Keratinocyte (primary cell): ENCODE measurements at places on chromosomes 2 and 18. TPM values are rescaled to one million over a fixed set of nuclear protein-coding genes. Genes with fewer than 3 reads are reported as not detected.
A peak's percentile ranks its signal among the peaks of the same experiment; 100 is the strongest.

DNA sequence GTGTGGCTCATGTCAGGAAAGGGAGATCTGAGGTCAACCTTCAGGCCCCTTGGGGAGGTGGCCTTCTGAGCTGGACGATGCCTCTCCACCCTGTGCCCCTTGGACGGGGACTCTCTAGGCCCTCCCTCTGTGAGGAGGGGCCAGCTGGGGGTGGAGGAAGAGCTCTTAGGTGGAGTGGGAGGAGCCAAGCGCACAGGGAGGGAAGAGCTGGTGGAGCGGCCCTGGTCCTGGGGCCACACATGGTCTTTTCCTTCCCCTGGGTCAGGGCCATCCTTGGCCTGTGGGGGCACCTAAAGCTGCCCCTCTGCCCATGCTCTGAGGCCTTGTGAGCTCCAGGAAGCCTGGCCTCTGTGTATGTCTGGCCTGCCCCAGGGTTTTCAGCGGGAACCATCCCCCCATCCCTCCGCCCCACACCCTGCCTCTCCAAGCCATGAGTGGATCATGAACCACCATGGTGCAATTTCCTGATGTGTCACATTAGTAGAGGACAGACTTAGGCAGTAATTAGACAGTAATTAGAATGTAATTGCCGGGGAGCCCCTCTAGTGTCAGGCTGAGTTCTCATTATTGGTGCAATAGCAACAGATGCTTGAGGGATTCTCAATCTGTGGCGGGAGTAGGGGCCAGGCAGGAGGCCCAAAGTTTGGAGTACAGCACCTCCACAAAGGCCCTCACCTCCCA is 63.0 kb downstream of the GLI2 start:
- H3K4me1 ChIP-seq: peaks cover 5% of the 10 kb centered on the region
- H3K36me3 ChIP-seq: no peaks in the 10 kb centered on the region
- no peak for DNase-seq
- H3K27me3 ChIP-seq: no peaks in the 10 kb centered on the region
- H3K4me3 ChIP-seq: no peak overlapping the region

DNA sequence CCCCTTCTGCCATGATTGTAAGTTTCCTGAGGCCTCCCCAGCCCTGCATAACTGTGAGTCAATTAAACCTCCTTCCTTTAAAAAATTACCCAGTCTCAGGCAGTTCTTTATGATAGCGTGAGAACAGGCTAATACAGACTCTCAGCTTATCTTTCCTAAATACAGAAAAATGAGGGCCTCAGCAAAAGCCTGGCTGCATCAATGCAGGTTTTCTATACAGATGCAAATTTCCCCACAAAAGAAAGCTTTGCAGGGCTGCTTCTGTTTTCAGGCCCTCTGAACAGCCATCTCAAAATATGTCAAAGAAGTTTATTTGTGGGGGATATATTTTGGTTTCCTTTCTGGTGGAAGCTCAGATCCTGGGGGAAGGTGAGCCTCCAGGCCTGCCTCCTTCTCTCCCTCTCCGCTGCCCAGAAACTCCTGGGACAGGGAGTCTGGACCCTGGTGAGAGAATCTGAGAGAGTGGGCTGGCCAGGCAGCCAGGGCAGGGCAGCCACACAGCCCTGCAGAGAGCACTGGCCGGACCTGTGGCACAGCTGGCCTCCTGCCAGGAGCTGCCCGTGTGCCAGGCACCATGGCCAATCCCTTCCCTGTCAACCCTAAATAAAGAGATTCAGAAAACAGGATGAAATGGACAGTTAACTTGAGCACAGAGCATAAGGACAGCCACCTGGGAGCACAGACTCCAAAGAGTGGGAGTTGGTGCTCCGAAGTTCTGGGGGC is 21.6 kb upstream of the AGXT start:
- H3K4me3 ChIP-seq: no peak overlapping the region
- DNase-seq: no peak
- no peak overlapping the region for H3K27ac ChIP-seq
- no peaks in the 10 kb centered on the region for H3K36me3 ChIP-seq

GRCh38 chr18:61870151-61870550 is 22.7 kb downstream of the RNF152 start:
- H3K4me3 ChIP-seq: no peak overlapping the region
- no peak for DNase-seq
- no peak overlapping the region for H3K27ac ChIP-seq
- no peaks in the 10 kb centered on the region for H3K27me3 ChIP-seq
- H3K36me3 ChIP-seq: no peaks in the 10 kb centered on the region

GRCh38 chr2:228917220-228917619 is 353.9 kb downstream of the PID1 start:
- H3K27ac ChIP-seq: no peak overlapping the region
- H3K27me3 ChIP-seq: no peaks in the 10 kb centered on the region
- H3K4me1 ChIP-seq: no peaks in the 10 kb centered on the region

DNA sequence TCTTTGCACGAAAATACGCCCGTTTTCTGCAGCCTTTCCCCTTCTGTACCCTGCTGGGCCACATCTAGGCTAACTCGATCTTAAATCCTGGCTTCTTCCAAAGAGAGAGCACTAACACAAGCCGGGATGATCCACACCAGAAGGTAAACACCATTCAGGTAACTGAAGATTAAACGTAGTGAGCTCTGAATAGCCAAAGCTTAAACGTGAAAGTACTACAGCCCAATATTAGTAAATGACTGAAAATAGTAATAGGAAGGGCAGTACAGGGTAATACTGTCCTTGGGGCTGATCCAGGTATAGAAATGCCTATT is 422 bp upstream of the MRPL53 start:
- H3K27me3 ChIP-seq: no peaks in the 10 kb centered on the region
- H3K4me3 ChIP-seq: peak overlapping the region; percentile 75
- peak overlapping the region; percentile 89 for H3K27ac ChIP-seq
- H3K4me1 ChIP-seq: peaks cover 9% of the 10 kb centered on the region

DNA sequence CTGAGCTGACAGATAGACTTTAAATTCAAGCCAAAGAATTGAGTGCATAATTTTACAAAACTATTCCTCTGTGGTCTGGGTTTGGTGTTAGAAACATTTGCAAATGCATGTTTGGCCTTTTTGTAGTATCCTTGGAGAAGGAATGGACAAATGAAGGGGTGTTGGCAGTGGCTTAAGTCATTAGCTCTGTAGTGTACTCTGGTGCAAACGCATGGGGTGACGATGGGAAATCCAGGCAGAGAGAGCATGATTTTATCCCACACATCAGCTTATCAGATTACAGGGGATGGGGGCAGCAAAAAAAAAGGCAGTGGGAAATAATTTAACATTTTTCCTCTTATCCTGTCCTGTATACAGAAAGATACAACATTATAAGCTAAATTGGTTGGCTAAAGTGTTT is 320.6 kb downstream of the ZNF516 start:
- no peaks in the 10 kb centered on the region for H3K36me3 ChIP-seq
- no peak overlapping the region for H3K27ac ChIP-seq
- H3K27me3 ChIP-seq: no peaks in the 10 kb centered on the region
- no peak overlapping the region for H3K4me3 ChIP-seq

GRCh38 chr2:149219856-149220255 is 110.5 kb upstream of the LYPD6 start:
- H3K36me3 ChIP-seq: no peaks in the 10 kb centered on the region
- no peaks in the 10 kb centered on the region for H3K4me1 ChIP-seq
- no peak overlapping the region for H3K27ac ChIP-seq
- H3K27me3 ChIP-seq: no peaks in the 10 kb centered on the region
- no peak for DNase-seq

GPN1 gene
- polyA plus RNA-seq: 77.8 to 103 TPM (median 85.7 TPM) in 3 replicates

SLC35F6 gene
- 25.7 to 56.9 TPM (median 30.1 TPM) in 3 replicates for polyA plus RNA-seq
